ENCODE measurements at places on chromosomes 1 and 21.

GRCh38 chr1:12123172-12123571 is 43.6 kb upstream of the TNFRSF1B start:
- no peak for DNase-seq

GRCh38 chr1:31152181-31152795 is 86.8 kb upstream of the PUM1 start:
- DNase-seq = no peak

DNA sequence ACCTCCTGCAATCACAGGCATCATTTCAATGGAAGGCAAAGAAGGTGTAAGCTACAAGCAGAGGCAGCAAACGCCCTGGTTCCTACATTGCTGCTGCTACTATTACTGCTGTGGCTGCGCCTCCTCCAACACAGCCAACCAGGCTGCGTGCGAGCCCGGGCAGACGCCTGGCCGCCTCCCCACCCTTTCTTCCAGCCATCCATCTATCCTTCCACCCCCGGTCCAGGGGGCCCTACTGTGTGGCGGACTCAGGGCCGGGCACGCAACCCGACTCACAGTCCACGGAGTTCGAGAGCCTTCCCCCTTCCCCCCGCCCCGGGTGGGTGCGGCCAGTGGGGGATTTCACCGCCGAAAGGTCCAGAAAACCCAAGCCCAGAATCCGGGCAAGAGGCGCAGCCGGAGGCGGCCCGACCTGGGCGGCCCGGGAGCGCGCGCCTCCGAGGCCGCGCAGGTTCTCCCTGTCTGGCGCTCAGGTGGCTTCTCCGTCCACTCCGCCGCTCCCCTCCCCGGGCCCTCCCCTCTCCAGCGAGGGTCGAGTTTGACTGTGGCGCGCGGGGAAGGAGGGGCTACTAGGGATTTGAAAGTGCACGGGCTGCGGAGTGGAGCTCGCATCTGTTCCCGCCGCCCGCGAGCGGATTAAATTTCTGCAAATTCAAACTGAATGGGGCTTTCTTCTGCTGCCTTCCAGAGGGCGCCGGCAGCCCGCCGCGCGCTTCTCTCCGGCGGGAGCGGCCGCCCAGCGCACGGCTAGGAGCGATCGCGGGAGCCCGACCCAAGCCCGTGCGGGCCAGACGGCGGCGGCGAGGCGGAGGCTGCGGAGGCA is at the start of gene HUNK:
Gene HUNK (plus strand): TSS at position 569 of the 823 bp plus-strand sequence. CDS start 655 bp downstream, outside the sequence.
- no peak for DNase-seq

DNA sequence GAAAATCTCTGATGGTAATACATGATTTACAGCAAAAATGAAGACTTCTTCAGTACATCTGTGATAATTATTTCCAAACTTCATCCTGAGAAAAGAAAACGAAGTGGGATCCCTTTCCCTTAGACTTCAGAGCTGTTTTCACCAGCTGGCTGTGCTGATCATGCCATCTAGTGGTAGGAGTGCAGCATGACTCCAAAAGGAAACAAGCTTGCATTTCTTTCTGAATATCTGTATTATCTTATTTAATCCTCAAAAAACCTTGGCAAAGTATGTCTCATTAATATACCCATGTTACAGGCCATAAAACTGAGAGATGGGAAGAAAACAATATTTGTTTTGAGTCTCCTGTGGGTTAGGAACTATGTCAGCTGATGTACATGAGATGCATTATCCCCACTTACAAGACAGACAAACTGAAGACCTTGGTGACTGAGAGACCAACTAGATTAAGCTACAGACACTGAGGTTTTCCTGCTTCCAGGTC is 9.8 kb upstream of the GJA8 start:
- peak; percentile 9 for DNase-seq

DNA sequence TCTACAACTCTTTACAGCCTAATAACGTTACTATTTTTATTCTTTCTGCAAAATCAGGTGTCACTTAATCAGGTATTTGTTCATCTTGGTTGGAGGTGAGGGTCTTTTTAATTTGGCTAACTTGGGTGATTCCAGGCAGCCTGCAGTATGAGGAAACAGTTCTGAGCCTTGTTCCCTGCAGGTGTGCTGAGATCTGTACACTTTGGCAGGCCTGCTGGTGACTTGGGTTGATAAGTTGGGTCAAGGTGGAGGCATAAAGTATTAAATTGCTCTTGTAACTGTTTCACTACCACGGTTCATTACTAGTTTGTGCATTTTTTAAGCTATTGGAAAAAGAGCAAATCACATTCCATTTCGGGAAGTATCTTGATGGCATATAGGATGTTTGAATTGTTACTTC is 10.0 kb downstream of the MAP3K21 start:
- no peak for DNase-seq

DNA sequence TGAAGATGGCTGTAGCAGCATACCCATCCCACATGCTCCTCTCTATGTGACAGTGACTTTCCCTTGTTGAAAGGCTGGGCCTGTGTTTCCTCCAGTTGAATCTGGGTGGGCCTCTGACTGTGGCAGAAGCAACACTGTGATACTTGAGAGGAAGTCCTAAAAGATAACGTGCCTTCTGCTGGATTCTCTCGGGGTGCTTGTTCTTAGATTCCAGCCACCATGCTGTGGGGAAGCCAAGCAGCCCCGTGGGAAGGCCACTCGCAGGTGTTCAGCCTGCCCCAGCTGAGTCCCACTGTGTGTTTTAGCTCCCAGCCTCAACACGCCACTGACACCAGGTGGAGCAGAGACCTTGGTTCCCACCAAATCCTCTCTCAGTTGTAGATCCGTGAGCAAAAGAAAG is 31.5 kb downstream of the TRAPPC10 start:
- no peak for DNase-seq

DNA sequence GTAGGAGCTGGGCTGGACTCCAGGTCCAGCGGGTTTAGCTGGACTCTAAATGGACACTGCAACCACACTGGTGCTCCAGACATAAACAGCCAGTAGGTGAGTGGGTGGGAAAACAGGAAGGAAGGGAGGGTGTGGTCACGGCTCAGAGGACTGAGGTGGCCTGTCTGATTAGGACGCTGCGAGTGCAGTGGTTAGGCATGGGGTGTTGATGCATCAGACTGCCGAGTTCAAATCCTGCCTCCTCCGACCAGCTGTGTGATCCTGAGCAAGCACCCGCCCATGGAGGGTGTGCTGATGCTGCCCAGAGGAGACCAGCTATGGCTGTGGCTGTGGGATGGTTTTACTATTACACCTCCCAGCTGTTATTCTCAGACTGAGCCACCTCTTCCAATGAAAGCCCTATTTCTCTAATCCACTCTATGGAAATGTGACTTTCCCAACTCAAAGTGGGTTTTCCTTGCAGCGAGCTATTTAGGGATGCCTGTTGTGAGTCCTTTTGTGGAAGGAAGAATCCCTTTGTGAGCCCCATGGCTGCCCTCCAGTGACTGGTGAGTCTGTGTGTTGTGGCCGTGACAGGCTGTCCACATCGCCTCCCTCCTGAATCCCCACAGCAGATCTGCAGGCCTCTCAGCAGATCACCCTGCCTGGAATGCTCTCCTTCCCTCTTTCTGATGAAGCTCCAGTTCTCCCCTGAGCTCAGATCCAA is 56.6 kb upstream of the EDN2 start:
- no peak for DNase-seq

DNA sequence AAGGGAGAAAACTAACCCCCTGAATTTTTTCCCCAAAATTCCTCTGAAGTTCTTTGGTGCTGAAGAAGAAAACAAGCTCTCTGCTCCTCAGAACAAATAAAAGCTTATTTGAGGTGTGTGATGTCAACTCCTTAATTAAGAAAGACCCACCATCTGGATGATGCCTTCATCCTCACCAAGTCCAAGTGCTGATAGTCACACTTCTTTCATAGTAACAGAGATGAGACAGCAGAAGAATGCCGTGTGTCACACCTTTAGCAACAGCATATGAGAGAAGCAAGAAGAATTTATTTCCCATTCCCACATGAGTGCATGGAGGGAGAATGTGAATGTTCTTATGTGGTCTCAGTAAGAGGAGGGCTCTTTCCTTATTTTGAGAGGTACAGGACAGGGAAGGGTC is 91.2 kb downstream of the TGFB2 start:
- no peak for DNase-seq

- DNase-seq = peak; percentile 39
Observed at GRCh38 chr1:226643177-226643576, 94.6 kb downstream of the STUM start.

DNA sequence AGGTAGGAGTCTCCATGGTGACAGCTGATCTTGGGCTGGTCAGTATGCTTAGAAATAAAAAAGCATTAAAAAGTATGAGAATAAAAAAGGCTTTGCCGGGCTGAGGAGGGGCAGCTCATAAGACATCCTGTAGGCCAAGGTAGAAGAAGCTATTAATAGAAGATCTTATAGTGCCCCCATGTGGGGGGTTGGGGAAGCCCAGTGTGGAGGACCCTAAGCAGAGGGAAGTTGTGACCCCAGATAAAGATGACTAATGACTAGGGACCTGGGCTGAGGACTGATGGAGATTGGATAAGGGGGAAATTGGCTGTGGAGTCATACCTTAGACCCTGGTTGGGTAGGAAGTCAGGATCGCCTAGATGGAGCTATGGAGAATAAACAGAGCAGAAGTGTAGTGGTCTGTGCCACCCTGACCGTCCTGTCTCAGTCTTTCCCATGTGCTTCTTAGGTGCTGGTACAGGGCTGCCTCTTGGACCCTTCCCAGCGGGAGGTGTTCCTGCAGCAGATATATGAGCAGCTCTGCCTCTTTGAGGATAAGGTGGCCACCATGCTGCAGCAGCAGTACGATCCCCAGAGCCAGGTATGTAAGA is 25.0 kb downstream of the SZT2 start:
- peak; percentile 47 for DNase-seq

DNA sequence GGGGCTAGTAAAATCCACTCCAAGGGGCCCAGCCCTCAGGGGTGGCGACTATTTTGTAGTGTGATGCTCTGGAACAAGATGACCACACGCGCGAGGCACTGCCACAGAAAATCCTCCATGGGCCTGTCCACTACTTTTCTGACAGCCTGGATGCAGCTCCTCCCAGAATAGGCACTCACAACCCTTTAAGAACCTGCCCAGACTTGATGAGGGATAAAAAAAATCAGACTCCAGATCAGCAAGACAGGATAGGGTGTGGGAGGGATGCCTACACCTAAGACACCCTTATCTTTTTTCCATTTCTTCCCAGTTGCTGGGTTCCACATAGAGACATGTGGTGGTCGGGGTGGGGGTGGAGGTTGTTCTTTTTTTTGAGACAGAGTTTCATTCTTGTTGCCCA is 33.5 kb downstream of the PCAT6 start:
- no peak for DNase-seq

GRCh38 chr1:61241973-61242381 is 159.6 kb downstream of the NFIA start:
- DNase-seq = no peak
